ENCODE measurements at places on chromosomes 3 and 15.

- DNase-seq = no peak
These were observed 154.5 kb downstream of the FOXP1 start for GRCh38 chr3:71428841-71429596.

GRCh38 chr15:51768018-51768417 is 16.6 kb downstream of the TMOD2 start:
- no peak for DNase-seq

DNA sequence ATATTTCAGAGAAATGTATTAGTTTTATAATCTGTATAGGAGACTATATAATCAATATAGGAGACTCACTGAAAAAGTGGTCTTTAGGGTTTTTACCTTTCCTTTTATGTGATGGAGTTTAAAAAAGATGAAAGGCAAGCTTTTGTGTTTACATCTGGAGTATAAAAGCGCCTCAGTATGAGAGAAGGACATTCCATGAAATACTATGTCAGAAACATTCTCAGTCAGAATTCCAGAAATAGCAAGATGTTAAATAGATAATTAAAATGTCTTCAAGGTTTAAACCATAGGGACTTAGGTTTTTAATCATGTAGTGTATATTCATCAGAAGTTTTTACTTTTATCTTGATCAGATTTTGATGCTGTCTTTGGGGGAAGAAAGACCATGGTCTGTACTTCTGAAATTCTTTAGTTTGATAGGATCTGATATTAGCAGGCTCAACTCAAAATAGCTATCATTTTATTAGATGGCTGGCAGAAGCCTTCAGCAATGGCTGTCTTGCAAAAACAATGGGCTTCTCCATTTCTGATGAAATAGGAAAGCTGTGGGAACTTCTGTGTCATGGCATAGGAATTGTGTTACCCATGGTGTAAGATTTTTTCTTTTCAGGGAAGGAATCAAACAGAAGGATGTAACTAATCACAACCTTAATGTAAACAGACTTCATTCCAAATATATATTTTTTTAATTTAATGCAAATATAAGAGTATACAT is 209.6 kb upstream of the PLSCR5 start:
- DNase-seq = no peak

DNA sequence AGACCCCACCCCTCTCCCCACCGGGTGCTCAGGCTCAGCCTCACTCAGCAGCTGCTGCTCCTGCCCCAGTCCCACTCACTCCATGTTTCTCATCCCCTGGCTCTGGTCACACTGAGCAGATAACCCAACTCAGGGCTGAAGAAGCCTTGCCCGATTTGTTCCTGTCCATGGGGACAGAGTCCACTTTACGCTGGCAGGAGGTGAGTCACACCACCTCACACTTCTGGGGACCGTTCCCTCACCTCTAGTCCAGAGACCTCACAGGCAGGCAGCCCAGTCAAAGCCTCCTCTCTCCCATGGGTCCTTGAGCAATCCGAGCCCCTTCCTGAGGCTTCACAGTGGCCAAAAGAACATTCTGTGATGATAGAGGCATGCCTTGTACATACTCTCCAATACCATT is 1.4 kb downstream of the CIDEC start:
- DNase-seq = no peak

- DNase-seq = no peak
These were observed 909 bp upstream of the GPD1L start for GRCh38 chr3:32105291-32106131.

DNA sequence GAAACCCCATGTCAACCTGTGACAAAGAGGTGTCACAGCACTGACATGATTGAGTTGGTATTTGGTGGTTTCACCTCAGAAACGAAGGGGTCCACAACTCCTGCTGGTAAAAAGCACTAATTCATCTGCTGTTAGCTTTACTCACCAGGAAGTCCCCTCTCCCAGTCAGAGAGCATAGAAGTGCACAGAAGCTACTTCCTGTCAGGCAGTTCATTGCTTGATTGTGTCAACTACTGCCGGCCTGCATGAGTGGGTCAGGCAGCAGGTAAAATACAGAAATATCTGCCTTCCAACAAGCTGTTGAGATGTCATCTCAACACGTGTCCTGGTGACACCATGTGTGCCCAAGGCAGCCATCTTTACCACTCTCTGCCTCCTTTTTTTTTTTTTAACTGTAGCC is 596.6 kb upstream of the NR2F2 start:
- no peak for DNase-seq

- no peak for DNase-seq
These were observed 10.3 kb downstream of the ATG7 start for GRCh38 chr3:11282250-11283138.

- no peak for DNase-seq
These were observed 79.0 kb downstream of the SERPINI1 start for GRCh38 chr3:167814441-167814951.
